Neural crest cell (in vitro differentiated cells): ENCODE measurements at places on chromosomes 2 and 18. TPM values are rescaled to one million over a fixed set of nuclear protein-coding genes. Genes with fewer than 3 reads are reported as not detected.

- H3K36me3 ChIP-seq, result peaks cover 11% of the 10 kb centered on the region
- no peaks in the 10 kb centered on the region for H3K27me3 ChIP-seq
- no peak for DNase-seq
- peaks cover 15% of the 10 kb centered on the region for H3K4me1 ChIP-seq
- no peak overlapping the region for H3K27ac ChIP-seq
Observed at GRCh38 chr18:27581296-27581904, 396.3 kb upstream of the CHST9 start.

DNA sequence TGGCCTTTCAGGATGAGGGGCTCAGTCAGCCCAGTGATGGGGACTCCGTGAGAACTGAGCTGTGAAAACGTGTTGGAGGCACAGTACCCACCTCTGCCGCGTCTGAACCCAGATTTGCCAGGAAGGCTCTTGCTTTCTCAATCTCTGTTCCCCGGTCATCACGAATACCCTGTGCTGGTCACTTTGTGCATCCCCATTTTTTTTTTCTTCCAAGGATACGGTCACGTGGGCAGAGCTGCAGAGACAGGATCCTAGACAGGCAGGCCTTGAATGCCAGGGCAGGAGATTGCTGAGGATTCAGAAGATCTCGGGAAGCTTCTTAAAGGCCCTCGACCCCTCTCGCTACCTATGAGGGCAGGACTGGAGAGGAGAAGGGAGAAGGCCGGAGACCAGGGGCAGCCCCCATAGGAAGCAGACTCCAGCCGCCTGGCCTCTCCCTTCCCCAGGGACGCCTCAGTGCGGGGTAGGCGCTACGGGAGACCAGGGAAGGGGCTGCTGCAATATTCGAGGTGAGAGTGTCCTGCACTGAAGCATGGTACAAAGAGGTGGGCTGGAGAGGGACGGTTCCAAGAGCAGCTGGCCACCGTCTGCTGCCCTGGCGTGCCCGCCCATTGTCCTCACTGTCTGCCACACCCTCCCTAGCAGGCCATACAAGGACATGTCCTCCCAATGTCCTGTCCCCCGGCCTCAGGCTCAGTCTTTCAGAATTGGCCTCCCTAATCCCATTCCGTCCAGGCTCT lies 29.0 kb upstream of the TAF1B start:
- peaks cover 5% of the 10 kb centered on the region for H3K4me1 ChIP-seq
- no peak for DNase-seq
- H3K27ac ChIP-seq, result no peak overlapping the region
- H3K27me3 ChIP-seq, result no peaks in the 10 kb centered on the region
- no peak overlapping the region for H3K4me3 ChIP-seq
- H3K36me3 ChIP-seq, result no peaks in the 10 kb centered on the region

PRSS56 gene
- total RNA-seq, result 52.4 and 54.2 TPM in 2 replicates

DNA sequence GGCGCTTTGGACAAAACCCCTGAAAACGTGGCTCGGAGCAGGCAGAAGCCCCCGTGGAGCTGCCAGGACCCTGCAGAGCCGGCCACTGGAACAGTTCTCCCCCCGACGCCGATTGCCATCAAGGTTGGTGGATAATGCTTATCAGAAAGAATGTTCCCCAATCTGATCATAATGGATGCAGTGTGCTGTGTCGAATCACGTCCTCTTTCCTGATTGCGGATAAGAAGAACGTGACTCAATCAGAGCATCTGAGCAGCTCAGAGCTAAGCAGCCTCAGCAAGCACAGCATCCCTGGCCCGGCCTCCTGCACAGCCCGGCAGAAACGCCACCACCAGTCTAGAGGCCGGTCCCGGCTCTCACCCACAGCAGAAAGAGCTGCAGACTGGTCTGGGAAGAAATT lies 488.0 kb downstream of the EIPR1 start:
- H3K27me3 ChIP-seq, result no peaks in the 10 kb centered on the region
- no peaks in the 10 kb centered on the region for H3K4me1 ChIP-seq
- no peak overlapping the region for H3K27ac ChIP-seq
- H3K4me3 ChIP-seq, result no peak overlapping the region

LINC00305 gene
- not detected in 2 replicates for total RNA-seq

DNA sequence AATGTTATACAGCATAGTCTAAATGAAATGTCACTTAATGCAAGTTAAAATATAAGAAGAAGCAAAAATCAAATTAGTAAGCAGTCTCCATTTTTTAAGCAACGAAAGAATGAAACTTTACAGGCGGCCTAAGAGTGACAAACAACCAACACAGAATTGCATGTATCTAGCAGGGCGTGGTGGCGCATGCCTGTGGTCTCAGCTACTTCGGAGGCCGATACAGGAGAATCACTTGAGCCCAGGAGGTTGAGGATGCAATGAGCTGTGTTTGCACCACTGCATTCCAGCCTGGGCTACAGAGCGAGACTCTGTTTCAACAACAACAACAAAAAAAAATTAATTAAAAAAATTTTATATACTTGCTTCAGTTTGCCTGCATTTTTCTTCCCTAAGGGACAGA lies 16.6 kb downstream of the RBMS1 start:
- H3K4me1 ChIP-seq, result peaks cover 23% of the 10 kb centered on the region
- H3K4me3 ChIP-seq, result no peak overlapping the region
- no peaks in the 10 kb centered on the region for H3K36me3 ChIP-seq
- peak overlapping the region; percentile 12 for H3K27ac ChIP-seq

SH2D6 gene
- 0.34 and 1.2 TPM in 2 replicates for total RNA-seq

- no peaks in the 10 kb centered on the region for H3K36me3 ChIP-seq
- peak overlapping the region; percentile 17 for H3K4me3 ChIP-seq
- H3K4me1 ChIP-seq, result peaks cover 49% of the 10 kb centered on the region
- no peak for DNase-seq
Observed at GRCh38 chr18:36465970-36466369, 168.5 kb downstream of the FHOD3 start.
